Mucosa of descending colon (tissue), 3 donors: ENCODE measurements at places on chromosomes 7 and 10.

- DNase-seq, result peak; percentile 53
Observed at GRCh38 chr10:7408291-7409044, 2.4 kb downstream of the SFMBT2 start.

DNA sequence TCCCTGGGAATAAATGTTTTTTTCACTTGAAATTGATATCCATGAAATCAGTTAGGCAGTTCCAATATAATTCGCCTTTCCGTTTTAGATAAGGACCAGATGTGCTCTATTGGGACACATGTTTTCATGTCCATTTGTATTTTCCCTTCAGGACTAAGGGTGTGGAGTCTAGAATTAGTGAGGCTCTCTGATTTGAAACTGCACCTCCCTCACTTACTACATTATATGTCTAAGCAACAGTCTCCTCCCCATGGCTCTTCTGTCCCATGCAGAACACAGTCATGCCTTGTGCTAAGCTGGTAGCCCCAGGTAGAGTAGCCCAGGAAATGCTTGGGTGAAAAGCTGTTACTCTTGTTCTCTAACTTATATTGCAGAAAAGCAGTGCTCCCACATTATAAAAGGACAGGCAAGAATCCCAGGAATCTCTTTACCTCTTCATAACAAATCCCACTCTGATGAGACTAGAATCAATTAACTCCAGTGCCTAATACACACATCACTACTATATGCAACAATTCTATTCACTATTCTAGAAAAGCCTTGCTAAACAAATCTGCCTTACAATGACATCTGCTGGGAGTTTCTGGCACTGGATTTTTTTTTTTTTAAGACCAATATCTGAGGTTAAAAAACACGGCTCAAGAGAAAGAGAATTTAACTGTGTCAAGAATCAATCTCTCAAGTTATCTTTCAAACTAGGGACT is 293.9 kb downstream of the SNX13 start:
- DNase-seq, result no peak

DNA sequence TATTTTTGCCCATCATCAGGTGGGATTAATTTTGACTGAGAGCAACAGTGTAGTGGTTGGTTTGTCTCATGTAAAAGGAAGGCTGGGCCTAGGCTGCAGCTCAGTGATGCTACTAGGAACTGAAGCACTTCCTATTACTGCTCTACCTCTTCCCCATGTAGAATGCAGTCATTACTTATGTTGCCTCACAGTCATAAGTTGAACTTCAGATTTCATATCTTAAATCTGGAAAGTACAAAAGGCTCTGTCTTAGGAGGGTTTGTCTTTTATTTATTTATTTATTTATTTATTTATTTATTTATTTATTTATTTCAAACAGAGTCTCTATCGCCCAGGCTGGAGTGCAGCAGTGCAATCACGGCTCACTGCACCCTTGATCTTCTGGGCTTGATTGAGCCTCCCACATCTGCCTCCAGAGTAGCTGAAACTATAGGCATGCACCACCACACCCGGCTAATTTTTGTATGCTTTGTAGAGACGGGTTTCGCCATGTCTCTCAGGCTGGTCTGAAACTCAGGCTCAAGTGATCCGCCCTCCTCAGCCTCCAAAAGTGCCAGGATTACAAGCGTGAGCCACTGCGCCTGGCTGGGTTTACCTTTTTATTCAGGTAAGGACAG is 721.7 kb upstream of the GALNT17 start:
- DNase-seq, result no peak

GRCh38 chr10:26879744-26880143 is 19.0 kb upstream of the ABI1 start:
- DNase-seq, result no peak

DNA sequence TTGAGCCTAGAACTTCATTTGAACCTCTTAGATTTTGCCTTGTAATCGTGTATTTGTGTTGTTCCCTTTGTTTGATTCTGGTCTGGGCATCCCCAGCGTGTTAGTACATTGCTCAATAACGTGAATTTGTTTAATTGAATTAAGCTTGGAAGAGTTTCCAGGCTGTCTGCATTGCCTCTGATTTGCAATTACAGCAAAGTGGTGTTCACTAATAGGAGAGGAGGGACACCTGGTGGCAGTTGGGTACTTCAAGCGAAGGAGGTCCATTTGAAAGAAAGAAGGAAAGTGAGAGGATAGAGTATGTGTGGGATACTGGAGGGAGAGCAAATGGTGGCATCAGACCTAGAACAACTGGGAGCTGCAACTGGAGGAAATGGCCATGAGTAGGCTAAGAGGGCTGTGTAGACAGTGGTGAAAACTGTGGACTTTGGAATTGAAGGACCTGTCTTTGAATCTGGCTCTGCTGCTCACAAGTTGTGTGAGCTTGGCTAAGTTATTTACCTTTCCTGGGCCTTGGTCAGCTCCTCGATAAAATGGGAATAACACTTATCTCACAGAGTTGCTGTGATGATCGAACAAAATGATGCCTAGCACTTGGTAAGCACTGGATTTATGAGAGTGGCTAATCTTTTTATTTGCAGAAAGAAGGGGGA is 15.1 kb downstream of the LSMEM1 start:
- DNase-seq, result peak; percentile 70

- DNase-seq, result no peak
Observed at GRCh38 chr10:116995648-116996047, 9.3 kb downstream of the SHTN1 start.

DNA sequence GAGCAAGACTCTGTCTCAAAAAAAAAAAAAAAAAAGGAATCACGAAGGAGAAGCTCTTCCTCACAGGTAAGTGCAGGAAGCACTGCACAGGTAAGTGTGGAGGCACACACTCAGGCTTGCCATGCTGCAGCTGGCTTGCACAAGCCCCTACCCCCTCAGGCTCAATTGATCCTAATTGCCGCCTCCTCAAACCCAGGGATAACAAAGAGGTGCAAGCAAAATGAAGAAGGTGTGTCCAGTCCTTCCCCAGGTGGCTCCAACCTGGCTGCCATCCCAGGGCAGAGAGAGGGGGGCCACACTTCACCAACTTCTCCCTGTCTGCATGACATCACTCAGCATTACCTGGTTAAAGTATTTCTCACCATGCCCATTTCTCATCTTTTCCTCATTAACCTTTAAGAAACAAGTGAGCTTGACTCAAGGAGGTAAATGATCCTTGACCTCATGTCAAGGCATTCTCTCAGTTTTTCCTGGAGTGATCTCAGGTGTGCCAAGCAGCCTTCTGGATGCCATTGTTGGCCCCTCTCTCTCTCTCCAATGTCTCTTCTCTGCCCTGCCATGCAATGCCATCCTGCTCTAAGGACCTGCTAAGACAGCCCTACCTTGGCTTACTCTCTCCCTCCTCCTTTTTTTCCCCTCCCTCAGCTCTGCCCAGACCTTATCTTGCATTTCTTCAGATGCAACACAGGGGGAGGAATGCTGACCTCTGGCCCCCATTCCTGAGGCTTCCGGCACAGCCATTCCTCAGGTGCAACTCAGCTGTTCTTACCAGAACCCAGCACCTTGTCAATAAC is 13.0 kb upstream of the TRPV6 start:
- no peak for DNase-seq

- DNase-seq, result no peak
Observed at GRCh38 chr7:78395298-78396036, 596.9 kb downstream of the PHTF2 start.

- DNase-seq, result no peak
Observed at GRCh38 chr10:76026176-76026771, 594.9 kb downstream of the LRMDA start.

- DNase-seq, result no peak
Observed at GRCh38 chr10:80504158-80504811, 33.4 kb upstream of the SH2D4B start.

DNA sequence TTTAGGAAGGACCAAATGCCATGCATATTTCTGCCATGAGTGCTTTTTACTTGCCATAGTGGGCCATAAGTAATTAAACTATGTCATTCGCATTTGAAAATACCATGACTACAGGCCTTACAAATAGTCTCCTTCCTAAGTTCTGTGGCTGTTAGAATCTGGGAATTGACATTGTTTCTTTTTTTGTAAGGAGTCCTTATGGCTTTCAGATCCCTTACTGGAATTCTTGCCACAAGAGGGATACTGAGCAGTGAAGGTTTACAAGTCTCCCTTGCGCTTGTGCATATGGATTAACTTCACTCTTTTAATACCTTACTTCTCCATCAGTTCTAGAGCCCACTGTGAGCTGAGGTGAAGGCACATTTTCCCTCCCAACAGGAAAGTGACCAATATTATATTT is 166.0 kb downstream of the NRG3 start:
- DNase-seq, result no peak

DNA sequence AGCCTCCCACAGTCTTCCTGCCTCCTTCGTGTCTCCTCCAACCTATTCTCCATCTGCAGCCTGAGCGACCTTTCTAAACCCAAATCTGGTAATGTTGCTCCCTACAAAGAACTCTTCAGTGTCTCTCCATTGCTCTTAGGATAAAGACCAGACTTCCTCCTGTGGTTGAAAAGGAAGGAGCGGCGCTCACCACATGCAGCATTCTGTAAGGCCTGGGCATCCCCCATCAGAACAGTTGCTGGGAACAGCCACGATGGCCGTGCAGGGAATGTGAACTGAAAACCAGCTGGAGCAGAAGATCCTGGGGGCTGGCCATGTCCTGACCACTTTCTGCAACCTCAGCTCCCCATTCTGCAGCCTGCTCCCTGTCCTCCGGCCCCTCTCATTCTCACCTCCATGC is 237.8 kb upstream of the ZMIZ1 start:
- DNase-seq, result no peak

- DNase-seq, result no peak
Observed at GRCh38 chr7:104299323-104299722, 29.1 kb upstream of the LHFPL3 start.

DNA sequence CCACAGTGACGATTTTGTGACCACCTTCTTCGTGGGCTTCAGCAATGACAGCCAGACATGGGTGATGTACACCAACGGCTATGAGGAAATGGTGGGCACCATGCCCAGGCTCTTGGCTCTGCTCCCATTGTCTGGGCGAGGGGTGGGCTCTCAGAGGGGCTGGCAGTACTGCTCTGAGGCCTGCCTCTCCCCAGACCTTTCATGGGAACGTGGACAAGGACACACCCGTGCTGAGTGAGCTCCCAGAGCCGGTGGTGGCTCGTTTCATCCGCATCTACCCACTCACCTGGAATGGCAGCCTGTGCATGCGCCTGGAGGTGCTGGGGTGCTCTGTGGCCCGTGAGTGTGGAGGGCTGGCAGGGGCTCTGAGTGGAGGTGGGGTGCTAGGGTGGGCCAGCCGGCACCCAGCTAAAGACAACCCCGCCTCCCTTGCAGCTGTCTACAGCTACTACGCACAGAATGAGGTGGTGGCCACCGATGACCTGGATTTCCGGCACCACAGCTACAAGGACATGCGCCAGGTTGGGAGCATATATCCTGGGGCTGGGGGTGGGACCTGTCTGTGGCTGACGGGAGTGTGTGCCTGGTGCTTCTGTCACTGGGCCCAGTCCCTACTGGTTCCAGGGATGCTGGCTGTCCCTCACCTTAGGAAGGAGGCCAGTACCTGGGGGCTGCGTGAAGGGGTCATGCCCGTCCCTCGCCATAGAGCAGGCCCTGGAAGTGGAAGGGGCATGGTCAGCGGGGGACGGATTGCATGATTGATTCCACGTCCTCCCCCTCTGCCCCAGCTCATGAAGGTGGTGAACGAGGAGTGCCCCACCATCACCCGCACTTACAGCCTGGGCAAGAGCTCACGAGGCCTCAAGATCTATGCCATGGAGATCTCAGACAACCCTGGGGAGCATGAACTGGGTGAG is 6.8 kb downstream of the AEBP1 start:
- peak; percentile 10 for DNase-seq

GRCh38 chr7:464454-465401 is 54.9 kb downstream of the PDGFA start:
- DNase-seq, result no peak

GRCh38 chr10:127158662-127159061 is 37.7 kb downstream of the INSYN2A start:
- DNase-seq, result no peak

DNA sequence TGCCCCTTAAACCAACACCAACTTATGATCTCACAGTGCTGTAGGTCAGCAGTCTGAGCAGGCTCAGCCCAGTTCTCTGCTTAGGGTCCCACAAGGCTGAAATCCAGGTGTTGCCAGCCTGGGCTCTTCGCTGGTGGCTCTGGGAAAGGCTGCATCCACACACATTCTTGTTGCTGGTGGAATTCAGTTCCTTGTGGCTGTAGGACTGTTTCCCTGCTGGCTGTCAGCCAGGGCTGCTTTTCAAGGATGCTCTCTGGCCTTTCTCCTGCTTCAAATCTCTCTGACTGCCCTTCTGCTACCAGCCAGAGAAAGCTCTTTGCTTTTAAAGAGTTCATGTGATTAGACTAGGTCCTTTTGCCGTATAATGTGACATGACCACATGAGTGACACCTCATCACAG is 15.3 kb downstream of the POLL start:
- DNase-seq, result no peak

- DNase-seq, result no peak
Observed at GRCh38 chr10:5611899-5612680, 54.3 kb downstream of the ASB13 start.

DNA sequence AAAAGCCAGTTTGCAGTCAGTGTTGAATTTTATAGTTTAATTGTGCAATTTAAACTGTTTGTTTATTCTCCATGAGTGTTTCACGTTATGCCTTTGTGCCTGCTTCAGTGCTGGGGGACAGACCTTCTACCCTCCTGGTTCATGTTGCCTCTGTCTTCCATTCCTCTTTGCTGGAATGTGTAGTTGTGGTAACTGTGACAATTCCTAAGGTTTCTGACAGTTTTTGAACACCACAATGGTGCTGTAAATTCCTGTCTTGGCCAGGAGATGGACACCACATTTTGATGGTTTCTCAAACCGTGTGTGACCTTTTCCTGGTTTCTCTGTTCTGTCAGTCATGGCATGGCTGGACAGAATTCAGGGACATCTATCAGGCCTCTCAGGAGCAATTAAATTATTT is 201.7 kb downstream of the BICC1 start:
- no peak for DNase-seq

DNA sequence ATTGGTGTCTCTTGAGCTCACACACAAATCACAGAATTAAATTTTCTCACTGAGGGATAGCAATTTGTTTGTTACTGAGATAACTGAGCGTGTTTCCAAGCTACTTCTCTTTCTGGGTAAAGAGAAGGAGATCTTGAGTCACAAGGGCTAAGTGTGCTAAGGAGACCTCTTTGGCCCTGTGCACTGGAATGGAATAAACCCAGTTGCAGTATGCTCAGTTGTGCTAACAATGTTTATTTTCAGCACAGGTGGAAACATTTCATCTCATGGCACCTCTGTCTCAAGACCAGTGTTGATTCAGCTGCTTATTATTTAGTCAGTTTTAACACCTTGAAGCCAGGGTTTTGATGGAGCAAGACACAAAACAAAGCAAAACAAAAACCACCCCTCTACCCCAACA is 22.5 kb upstream of the UBE2H start:
- no peak for DNase-seq

GRCh38 chr10:53072144-53072543 is 299.6 kb upstream of the MBL2 start:
- no peak for DNase-seq

DNA sequence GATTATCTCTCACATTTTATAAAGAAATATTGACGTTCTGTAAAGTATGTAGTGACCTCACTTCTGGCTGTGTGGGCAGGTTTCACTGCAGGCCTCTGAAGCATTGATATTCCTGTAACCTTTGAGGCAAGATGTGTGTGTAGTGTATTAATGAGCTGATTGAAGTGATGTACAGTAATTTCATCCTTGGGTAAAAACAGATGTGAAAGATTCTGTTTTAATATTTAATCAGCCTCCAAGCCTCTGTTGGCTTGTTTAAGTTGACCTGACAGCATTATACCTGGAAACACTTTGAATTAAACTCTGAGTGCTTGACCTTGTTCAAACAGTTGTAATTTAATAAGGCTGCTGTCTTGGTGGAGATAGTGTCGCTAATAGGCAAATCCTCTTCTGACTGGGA is 74.9 kb downstream of the KAT6B start:
- no peak for DNase-seq
